Activated CD4-positive, alpha-beta memory T cell treated with anti-CD3 and anti-CD28 coated beads for 36 hours (primary cell): ENCODE measurements at places on chromosomes 7 and 10.

DNA sequence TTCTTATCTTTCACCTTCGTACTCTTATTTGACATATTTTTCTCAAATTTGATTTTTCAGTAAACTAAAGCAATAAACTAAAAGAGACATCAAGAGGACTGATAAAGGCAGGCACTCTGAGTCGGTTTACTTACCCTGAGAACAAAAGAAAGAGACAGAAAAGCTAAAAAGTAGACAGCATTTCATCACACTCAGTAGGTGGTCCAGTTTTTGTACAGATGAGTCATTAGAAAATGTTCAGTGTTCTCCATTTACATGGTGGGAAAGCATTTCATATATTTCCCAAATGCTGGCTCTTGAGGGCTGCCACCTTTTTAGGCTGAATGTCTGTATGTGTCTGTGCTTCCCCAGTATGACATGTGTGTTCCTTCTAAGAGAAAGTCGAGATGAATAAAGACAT is 52.7 kb downstream of the NHLRC2 start:
- peaks cover 21% of the 10 kb centered on the region for H3K36me3 ChIP-seq
- no peak overlapping the region for H3K4me3 ChIP-seq
- H3K27ac ChIP-seq = no peak overlapping the region
- no peak for DNase-seq
- no peaks in the 10 kb centered on the region for H3K4me1 ChIP-seq

DNA sequence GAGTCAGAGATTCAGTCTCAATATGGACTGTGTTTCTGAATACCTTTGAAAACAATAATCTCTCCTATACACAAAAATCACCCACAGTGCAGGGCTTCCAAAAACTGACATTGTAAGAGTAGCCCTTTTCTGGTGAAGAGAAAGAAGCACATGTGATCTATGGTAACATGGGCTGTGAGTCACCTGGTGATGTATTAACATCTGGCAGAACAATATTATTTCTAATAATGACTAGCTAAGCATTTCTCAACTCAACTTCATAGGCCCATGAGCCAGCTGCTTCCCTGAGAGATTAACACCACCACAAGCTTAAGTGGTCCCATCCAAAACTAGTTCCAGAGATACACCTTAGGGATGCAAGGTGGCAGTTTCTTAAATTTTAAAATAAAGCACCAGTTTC is 331.0 kb upstream of the NRP1 start:
- peaks cover 6% of the 10 kb centered on the region for H3K4me1 ChIP-seq
- H3K27me3 ChIP-seq = peaks cover 16% of the 10 kb centered on the region
- no peaks in the 10 kb centered on the region for H3K36me3 ChIP-seq
- no peak overlapping the region for H3K27ac ChIP-seq

DNA sequence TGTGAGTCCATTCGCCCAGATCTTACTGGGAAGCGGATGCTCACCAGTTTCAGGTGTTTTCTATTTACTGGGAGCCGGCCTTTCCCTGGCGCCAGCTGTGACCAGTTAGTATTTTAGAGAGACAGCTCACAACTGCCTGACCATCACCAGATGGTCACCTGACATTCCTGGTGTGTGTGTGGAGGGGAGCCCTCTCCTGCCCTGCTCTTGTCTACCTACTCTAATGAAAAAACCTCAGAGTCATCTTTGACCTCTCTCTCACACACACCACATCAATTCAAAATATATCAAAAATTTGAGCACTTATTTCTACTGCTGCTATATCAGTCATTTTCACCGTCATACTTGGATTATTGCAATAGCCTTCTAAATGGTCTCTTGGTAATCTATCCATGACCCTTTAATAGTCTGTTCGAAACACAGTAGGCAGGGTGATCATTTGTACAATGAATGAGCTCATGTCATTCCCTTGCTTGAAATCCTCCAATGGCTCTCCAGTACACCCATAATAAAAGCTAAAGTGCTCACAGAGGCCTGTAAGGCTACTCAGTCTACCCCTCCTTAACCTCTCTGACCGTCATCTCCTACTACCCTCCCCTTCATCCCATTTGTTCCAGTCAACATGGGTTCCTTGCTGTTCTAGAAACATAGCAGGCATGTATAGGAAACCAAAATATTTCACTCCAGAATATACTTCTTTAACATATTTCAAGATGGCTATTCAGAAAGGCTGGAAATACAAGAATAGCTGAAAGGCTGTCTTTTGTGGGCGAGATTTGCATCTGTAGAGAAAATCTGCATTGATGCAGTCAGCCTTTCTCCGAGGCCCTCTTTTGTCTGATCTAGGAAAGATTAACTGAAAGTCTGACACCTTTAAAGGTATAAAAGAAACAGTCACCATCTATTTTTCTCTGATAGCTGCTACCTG is 17.5 kb upstream of the NT5C3A start:
- no peak overlapping the region for H3K4me3 ChIP-seq
- peaks cover 19% of the 10 kb centered on the region for H3K4me1 ChIP-seq
- H3K27ac ChIP-seq = no peak overlapping the region

DNA sequence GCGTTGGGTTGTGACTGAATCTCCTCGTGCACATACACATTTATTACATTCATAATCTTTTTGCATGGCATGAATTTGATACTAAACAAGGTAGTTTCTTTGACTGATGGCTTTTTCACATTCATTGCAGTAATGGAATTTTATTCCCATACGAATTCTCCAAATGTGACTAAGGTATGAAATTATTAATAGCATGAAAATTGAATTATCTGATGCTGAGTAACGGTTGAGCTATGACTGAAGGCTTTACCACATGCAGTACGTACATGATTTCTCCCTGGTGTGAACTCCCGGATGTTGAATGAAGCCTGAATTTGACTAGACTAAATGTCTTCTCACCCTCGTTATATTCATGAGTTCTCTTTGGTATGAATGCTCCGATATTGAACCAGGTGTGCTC is 104.4 kb upstream of the C1GALT1 start:
- H3K27ac ChIP-seq = no peak overlapping the region
- no peak for DNase-seq
- no peak overlapping the region for H3K4me3 ChIP-seq
- H3K4me1 ChIP-seq = no peaks in the 10 kb centered on the region
- no peaks in the 10 kb centered on the region for H3K27me3 ChIP-seq

DNA sequence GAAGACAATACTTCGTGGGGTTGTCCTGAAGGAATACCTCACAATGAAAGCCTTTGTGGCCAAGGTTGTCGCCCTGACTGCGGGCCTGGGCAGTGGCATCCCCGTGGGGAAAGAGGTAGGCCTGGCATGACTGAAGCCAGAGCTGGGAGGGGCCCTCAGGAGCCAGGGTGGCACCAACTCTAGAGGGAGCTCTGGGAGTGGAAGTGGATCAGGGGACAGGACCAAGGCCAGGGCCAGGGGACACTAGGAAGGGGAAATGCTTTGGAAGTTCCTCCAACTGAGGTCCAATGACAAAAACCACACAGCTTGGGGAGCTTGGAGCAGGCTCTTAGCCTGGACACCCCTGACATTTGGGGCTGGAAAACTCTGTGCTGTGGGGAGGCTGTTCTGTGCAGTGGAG is 5.8 kb downstream of the CLCN1 start:
- H3K27me3 ChIP-seq = no peaks in the 10 kb centered on the region
- H3K27ac ChIP-seq = no peak overlapping the region
- no peak overlapping the region for H3K4me3 ChIP-seq

DNA sequence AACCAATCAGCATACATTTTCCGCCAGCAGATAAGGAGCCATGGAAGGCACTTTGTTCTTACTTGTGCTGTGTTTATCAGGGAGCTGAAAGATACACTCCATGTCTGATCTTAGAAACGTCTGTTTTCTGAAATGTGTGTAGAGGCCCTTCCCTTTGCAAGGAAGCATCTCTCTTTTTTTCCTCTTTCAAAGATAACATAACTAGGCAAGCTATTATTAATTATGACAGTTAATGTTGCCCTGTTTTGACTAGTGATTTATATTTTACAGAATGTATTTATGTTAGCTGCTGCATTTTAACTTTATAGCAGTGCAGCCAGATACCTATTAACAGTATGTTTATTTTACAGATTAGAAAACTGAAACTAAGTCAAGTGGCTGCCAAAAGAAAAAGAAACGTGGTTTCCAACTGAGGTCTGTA is 683.2 kb upstream of the IGFBP3 start:
- DNase-seq = no peak
- no peak overlapping the region for H3K4me3 ChIP-seq
- H3K27me3 ChIP-seq = no peaks in the 10 kb centered on the region
- no peaks in the 10 kb centered on the region for H3K4me1 ChIP-seq

- no peaks in the 10 kb centered on the region for H3K27me3 ChIP-seq
- H3K27ac ChIP-seq = no peak overlapping the region
- H3K36me3 ChIP-seq = no peaks in the 10 kb centered on the region
- DNase-seq = peak; percentile 15
- peaks cover 3% of the 10 kb centered on the region for H3K4me1 ChIP-seq
- H3K4me3 ChIP-seq = no peak overlapping the region
Measured at GRCh38 chr10:4635388-4635787, 190.6 kb upstream of the AKR1E2 start.

DNA sequence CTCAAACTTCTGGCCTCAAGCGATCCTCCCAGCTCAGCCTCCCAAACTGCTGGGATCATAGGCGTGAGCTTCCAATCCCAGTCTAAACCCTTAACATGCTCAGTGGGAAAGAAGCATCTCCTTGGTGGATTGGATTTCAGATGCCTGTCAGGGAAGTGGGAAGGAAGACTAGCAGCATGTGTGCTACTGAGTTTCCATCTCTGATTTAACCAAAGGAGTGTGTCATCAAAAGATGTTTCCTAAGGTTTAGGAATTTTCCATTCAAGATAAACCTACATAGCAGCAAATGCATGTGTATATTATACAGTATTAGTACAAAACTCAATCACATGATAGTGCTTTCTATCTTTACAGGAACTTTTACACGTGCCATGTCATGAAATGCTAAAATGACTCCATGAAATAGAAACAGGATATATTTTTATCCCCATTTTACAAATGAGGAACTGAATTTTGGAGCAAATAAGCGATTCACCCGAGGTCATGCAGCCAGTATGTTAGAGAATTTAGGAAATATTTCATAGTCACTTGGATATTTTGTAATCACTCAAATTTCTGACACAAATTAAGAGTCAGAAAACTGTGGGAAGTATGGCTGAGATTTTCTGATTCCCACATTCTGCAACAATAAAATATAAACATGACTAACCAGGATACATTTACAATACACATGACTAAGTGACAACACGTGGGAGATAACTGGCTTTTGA is 11.4 kb upstream of the TMEM26 start:
- H3K27me3 ChIP-seq = peaks cover 3% of the 10 kb centered on the region
- DNase-seq = no peak
- H3K4me3 ChIP-seq = no peak overlapping the region
- H3K4me1 ChIP-seq = no peaks in the 10 kb centered on the region

GRCh38 chr10:101031796-101032636 is 982 bp downstream of the SFXN3 start:
- H3K4me1 ChIP-seq = peaks cover 17% of the 10 kb centered on the region
- no peaks in the 10 kb centered on the region for H3K27me3 ChIP-seq
- peak; percentile 86 for DNase-seq
- peak overlapping the region; percentile 88 for H3K27ac ChIP-seq
- peaks cover 6% of the 10 kb centered on the region for H3K36me3 ChIP-seq

DNA sequence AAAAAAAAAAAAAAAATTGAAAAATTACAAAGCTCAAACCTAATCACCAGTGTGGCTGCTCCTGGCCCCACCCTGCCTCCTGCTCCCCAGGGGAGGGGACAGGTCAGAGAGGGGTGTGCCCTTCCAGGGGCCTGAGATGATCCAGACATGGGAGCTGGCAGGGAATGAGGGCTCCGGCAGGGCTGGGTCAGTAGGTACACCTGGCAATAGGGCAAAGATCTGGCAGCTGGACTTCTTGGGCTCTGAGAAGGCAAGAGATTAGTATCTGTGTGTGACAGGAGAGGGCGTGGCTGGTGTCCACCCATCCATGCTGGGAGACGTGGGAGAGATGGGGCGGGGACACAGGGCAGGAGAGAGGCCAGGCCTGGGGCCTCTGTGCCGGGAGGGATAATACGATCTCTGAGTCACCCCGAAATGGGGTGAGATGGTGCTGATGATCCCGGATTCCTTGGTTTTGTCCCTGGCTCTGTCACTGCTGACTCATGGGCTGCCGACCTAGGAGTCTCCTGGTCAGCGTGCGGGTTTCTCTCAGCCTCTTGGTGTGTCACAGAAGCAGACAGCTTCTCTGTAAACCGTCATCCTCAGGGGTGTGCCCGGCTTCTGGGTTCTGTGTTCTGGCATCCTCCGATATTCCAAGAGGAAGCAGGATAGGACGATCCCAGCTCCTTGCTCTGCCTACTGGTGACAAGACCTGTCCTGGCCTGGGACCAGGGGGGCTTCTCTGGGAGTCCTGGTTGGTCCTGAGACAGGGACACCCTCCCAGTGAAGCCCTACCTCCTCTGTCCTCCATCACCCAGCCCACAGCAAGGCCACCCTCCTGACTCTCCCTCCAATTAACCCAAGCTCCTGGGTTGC is 8.2 kb upstream of the CLDN4 start:
- no peak for DNase-seq
- H3K4me1 ChIP-seq = peaks cover 10% of the 10 kb centered on the region
- H3K27me3 ChIP-seq = peaks cover 4% of the 10 kb centered on the region

GRCh38 chr10:132763545-132763944 is 22.4 kb downstream of the NKX6-2 start:
- H3K4me1 ChIP-seq = peaks cover 9% of the 10 kb centered on the region

- peaks cover 9% of the 10 kb centered on the region for H3K4me1 ChIP-seq
- no peaks in the 10 kb centered on the region for H3K27me3 ChIP-seq
- H3K36me3 ChIP-seq = no peaks in the 10 kb centered on the region
Measured at GRCh38 chr10:72840319-72840718, 53.2 kb upstream of the OIT3 start.

DNA sequence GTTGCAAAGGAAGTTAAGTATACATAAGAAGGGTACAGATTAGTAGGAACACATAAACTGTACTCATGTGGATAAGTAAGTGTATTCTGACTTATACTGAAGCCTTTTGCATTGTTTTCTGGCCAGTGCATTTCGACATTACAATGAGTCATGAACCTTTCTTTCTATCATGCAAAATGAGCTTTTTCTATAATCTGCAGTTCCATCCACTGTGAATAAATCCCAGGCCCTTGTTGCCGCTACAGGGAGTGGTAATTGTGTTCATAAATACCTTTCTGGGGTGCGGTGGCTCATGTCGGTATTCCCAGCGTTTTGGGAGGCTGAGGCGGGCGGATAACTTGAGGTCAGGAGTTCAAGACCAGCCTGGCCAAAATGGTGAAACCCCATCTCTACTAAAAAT is 858.3 kb downstream of the GRM8 start:
- no peak overlapping the region for H3K4me3 ChIP-seq
- H3K27me3 ChIP-seq = no peaks in the 10 kb centered on the region
- no peaks in the 10 kb centered on the region for H3K4me1 ChIP-seq
- DNase-seq = no peak
- no peak overlapping the region for H3K27ac ChIP-seq

- peaks cover 7% of the 10 kb centered on the region for H3K36me3 ChIP-seq
- peaks cover 3% of the 10 kb centered on the region for H3K27me3 ChIP-seq
- H3K4me3 ChIP-seq = peak overlapping the region; percentile 86
- H3K4me1 ChIP-seq = peaks cover 43% of the 10 kb centered on the region
- H3K27ac ChIP-seq = no peak overlapping the region
Measured at GRCh38 chr7:128405471-128406313, 4.1 kb downstream of the IMPDH1 start.

GRCh38 chr7:135769005-135769802 is 20.6 kb upstream of the FAM180A start:
- H3K4me3 ChIP-seq = no peak overlapping the region
- H3K4me1 ChIP-seq = no peaks in the 10 kb centered on the region
- H3K27ac ChIP-seq = no peak overlapping the region
- peaks cover 19% of the 10 kb centered on the region for H3K27me3 ChIP-seq
- no peaks in the 10 kb centered on the region for H3K36me3 ChIP-seq
- DNase-seq = no peak

- peak overlapping the region; percentile 78 for H3K27ac ChIP-seq
- no peaks in the 10 kb centered on the region for H3K27me3 ChIP-seq
- peaks cover 38% of the 10 kb centered on the region for H3K4me1 ChIP-seq
- no peak overlapping the region for H3K4me3 ChIP-seq
Measured at GRCh38 chr7:134731616-134732015, 47.8 kb upstream of the CALD1 start.
